Activated naive CD4-positive, alpha-beta T cell (primary cell): ENCODE measurements at places on chromosomes 3 and 15.
A peak's percentile ranks its signal among the peaks of the same experiment; 100 is the strongest.

GRCh38 chr3:151086484-151087456 lies 1.3 kb downstream of the MED12L start:
- DNase-seq, result peak; percentile 41

GRCh38 chr3:168001244-168001643 lies 94.5 kb downstream of the GOLIM4 start:
- no peak for DNase-seq

GRCh38 chr3:183265834-183266417 lies 12.9 kb downstream of the B3GNT5 start:
- DNase-seq, result no peak

GRCh38 chr15:63351170-63351569 lies 30.5 kb downstream of the CA12 start:
- no peak for DNase-seq
